ENCODE measurements at places on chromosomes 11 and 22.

DNA sequence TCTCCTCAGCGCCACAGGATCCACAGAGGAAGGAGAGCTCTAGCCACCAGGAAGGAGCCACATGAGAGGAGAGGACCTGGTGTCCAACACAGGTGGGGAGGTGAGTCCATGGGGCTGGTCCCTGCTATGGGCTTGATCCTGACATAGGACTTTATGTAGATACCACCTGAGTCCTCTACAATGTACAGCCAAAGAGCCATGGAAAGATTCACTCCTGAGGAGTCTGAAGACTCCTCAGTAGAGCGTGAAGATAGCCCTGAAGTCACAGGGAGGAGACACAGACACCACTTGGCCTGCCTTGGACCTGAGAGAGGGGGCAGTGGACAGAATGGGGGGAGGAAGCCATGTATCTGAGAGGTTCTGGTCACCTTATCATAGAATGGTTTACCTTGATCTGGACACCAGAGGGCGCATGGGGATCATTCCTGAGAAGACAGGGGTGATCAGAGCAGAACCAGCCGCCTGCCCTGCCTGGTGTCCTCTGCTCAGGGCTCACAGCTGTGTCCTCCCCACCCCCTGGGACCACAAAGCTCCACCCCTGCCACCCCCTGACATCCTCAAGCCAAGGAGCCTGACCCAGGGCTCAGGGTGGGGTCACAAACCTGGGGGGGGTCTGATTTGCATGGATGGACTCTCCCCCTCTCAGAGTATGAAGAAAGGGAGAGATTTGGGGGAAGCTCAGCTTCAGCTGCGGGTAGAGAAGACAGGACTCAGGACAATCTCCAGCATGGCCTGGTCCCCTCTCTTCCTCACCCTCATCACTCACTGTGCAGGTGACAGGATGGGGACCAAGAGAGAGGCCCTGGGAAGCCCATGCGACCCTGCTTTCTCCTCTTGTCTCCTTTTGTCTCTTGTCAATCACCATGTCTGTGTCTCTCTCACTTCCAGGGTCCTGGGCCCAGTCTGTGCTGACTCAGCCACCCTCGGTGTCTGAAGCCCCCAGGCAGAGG, 77.0 kb downstream of the ZNF280B start:
- peak; percentile 60 for DNase-seq

DNA sequence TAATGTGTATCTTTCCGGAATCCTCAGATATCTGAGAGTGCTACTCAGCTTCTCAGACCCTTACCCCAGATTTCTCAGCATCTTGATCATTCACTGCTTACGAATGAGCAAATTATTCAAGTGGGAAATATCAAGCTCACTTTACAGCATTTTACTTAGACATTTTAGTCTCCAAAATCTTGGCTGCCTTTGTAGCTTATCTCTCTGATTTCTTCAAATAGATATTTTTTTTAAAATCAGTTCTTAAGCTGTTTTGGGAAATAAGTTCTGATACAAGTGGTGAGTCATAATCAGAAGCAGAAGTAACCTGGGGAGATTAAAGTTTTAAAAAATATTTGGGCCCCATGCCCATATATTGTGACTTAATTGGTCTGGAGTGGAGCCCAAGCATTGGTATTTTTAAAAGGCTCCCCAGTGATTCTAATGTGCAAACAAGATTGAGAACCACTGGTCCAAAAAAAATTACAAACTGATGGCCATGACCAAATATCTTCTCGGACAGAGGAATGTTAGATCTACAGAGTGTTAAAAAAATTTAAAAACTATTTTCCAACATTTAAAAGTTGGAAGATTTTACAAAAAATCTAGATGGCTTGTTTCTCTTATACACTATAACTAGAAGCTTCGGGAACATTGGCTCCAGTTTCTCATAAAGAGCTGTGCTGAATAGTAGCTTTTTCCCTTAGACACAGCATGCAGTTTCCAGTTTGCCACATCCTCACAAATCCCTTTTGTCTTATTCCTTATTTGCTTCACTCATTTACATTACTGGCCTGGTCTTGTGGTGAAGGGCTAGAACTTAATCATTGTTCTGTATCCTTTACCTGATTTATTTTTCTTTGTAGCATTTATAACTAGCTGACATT, 87.8 kb upstream of the BMAL1 start:
- DNase-seq, result no peak

- DNase-seq, result no peak
These were observed 83.2 kb downstream of the ATXN10 start for GRCh38 chr22:45754822-45755221.

GRCh38 chr22:49053578-49053977, 774.1 kb downstream of the BRD1 start:
- no peak for DNase-seq

GRCh38 chr22:49883294-49883640, 29.6 kb downstream of the ZBED4 start:
- DNase-seq, result no peak

GRCh38 chr22:41099036-41099435, 6.6 kb downstream of the EP300 start:
- no peak for DNase-seq

GRCh38 chr11:78315724-78316123, 101.9 kb downstream of the GAB2 start:
- DNase-seq, result no peak

DNA sequence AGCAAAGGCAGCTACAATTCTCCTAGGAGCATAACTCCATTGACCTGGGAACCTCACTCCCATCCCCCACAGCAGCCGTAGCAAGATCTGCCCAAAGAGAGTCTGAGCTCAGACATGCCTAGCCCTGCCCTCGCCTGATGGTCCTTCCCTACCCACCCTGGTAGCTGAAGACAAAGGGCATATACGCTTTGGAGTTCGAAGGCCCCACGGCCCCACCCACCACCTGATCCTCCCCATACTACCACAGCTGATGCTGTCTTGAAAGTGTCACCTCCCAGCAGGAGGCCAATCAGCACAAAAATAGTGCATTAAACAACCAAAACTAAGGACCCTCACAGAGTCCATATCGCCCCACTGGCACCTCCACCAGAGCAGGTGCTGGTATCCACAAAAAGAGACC, 22.6 kb upstream of the GNAZ start:
- no peak for DNase-seq

GRCh38 chr11:113681711-113682413, 24.2 kb downstream of the TMPRSS5 start:
- DNase-seq, result no peak

DNA sequence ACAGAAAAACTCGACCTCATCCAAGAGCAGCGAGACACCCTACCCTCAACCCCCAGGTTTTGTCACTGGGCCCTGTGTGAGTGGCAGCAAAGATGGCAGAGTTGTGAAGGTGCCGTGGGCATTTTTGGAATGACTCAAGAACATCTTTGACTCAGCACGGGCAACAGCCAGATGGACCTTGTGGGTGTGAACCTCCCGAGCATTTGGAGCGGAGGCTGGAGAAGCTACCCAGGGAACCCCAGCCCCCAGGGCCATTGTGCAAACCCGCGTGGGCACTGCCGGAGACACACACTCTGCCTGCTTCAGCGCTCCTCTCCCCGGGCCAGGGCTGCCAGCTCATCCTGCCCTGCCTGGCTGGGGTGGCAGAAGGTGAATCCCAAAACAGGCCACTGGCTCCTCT, 66.1 kb downstream of the PANX1 start:
- DNase-seq, result no peak

- peak; percentile 86 for DNase-seq
These were observed at the start of gene GATD1 for GRCh38 chr11:777288-778255. Gene GATD1, minus strand, starts transcription at chr11:777487. Its CDS starts 25 bp downstream, at chr11:777462.

DNA sequence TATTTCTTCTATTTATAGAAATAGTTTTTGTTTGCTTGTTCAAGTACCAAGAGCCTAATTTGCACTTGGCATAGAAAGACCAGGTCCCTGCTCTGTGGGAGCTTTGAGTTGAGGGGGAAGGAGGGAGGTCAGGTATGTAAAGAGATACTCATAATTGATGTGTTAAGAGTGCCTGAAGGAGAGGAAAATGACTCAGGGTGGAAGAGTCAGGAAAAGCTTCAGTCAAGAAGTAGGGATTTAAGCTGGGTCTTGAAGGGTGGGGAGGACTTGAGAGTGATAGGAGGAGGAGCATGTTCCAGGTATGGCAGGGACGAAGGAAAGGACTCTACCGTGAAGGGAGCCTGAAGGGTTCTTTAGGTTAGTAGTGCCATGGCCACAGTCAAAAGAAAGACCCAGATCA, 9.0 kb downstream of the RBX1 start:
- peak; percentile 12 for DNase-seq

DNA sequence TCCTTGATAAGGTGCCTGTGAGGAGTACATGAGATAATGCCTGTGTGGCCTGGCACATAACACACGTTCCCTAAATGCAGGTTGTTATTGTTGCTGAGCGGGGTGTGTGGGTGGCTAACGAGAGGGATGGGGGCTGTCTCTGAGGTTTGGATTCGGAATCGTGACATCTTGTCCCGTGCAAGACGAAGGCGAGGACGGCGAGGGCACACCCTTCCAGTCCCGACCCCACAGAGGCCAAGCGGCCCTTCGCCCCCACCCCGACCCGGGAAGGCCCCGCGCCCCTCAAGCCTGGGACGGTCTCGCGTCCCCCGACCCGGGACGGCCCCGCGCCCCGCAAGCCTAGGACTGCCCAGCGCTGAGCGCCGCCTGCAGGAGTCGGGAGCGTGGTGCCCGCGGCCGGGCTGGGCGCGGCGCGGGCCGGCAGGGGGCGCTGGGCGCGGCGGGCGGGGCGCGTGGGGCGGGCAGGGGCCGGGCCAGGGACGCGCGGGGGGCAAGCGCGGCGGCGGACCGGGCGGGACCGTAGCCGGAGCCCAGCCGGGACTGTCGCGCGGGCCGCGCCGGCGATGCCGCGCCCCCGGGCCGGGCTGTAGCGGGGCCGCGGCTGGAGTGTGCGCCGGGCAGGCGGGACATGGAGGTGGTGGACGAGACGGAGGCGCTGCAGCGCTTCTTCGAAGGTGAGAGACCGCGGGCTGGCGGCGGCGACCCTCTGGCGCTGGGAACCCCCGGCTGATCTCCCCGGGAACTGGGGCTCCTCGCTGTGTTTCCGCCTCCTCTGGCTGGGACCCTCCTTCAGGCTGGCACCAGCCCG, at the start of gene MYRF:
TSS of gene MYRF (plus strand) at position 520 of the 808 bp plus-strand sequence. CDS start at position 629, 109 bp downstream.
- peak; percentile 57 for DNase-seq

- DNase-seq, result no peak
These were observed 122.1 kb downstream of the CSNK2A3 start for GRCh38 chr11:11230802-11231562.

- peak; percentile 21 for DNase-seq
These were observed 17.9 kb downstream of the SEC14L3 start for GRCh38 chr22:30453731-30454510.

DNA sequence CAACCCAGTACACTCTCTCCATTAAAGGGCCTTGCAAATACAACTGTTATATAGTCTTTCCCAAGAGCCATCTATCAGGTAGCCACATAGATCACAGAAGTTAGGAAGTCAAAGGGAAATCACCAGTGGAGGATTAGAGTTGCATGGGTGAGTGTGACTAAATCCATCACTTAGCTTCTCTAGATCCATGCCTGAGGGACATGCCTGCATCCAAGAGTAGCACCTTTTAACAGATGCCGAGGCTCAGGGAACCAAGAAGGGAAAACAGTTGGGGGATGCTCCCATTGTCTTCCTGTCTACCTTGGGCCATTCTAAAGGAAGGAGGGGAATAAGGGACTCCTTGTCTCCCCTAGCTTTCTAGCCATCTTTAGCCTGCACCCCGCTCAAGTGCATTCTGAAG, 77.9 kb downstream of the XRRA1 start:
- peak; percentile 4 for DNase-seq

GRCh38 chr11:8913961-8914660, 3.1 kb downstream of the AKIP1 start:
- DNase-seq, result peak; percentile 47

DNA sequence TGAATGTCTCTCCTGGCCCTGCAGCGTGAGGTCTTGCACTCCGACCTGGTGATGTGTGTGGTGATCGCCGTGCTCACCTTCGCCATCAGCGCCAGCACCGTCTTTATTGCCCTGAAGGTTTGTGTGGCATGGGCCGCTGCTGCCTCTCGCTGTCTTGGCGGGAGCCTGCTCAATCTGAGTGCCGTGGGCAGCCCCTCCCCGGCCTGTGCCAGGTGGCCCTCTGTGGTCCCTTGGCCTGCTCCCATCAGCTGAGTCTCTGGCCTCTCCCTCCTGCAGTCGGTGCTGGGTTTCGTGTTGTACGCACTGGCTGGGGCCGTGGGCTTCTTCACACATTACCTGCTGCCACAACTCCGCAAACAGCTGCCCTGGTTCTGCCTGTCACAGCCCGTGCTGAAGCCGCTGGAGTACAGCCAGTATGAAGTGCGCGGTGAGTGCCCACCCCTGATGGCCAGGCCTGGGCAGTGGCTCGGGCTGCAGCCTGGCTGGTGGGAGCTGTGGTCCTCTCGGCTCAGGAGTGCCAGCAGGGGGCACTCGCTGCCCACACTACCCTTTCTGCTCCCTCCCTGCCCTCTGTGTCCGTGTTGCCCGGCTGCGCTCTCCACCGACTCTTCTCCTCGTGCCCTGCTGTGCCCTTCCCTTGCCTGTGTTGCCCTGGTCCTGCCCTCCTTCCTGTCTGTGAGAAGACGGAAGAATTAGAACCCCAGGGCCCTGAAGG, 10.2 kb downstream of the PCNX3 start:
- DNase-seq, result peak; percentile 57

DNA sequence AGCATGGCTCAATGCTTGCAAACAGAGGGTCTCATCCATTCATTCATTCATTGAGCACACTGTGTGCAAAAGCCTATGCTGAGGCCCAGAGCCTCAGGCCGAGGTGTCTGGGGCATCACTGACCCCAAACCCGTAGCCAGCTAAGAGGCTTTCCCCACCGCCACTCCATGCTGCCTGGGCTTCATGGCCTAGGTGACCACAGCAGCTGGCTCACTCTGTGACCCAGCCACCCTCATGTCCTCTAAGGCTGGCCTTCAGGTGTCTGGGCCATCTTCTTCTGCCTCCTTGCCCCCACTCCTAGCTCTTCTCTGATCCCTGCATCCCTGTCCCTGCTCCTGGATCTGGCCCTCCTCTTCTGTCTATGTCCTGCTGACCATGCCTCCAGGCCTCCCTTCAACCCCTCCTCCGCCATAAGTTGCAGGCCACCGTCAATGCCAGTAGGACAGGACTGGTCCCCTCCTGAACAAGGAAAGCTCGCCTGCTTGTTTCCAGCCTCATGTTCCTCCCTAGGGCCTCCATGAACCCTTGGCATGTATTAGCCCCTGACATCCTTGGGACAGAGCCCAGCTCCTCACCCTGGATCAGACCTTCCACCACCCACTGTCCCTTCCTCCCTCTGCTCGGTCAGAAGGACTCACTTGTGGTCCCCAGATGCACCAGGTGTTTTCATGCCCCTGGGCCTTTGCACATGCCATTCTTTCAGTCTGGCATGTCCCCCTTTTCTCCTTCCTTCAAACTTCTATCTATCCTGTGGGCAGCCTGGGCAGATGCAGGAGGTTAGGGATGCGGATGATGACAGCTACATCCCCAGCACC, 92.8 kb downstream of the MYEOV start:
- DNase-seq, result no peak

DNA sequence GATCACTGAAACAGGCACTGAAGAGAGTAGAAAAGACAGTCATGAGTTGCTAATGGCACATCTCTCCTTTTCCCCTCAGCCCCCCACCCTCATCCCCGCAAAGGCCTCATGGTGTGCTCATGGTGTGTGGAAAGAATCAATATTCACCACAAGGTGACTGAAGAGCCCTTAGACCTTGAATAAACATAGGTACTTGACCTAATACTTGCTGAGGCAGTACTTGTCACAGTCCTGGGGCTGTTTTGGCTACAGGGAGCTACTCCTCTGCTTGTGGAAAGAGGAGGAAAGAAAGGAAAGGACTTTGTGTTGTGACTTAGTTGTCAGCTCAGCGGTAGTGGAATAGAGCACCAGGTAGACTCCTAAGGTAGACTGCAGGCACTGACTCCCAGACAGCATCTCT, 537.8 kb upstream of the CCDC179 start:
- no peak for DNase-seq

- peak; percentile 87 for DNase-seq
These were observed 587 bp downstream of the SLC25A22 start for GRCh38 chr11:797296-798092.

GRCh38 chr11:31019786-31020185, 349.8 kb downstream of the DCDC1 start:
- DNase-seq, result no peak

Measured in EH (cell line).